ENCODE measurements at places on chromosomes 3 and 15. TPM values are rescaled to one million over a fixed set of nuclear protein-coding genes. Genes with fewer than 3 reads are reported as not detected.

The FAM43A gene
- total RNA-seq: 5.3 TPM

The GP9 gene
- total RNA-seq: not detected

The BTD gene
- total RNA-seq: 19.5 TPM

The SGO1 gene
- total RNA-seq: 1.7 TPM

The ACTC1 gene
- total RNA-seq: 0.31 TPM
